ENCODE measurements at places on chromosomes 7 and 10.

DNA sequence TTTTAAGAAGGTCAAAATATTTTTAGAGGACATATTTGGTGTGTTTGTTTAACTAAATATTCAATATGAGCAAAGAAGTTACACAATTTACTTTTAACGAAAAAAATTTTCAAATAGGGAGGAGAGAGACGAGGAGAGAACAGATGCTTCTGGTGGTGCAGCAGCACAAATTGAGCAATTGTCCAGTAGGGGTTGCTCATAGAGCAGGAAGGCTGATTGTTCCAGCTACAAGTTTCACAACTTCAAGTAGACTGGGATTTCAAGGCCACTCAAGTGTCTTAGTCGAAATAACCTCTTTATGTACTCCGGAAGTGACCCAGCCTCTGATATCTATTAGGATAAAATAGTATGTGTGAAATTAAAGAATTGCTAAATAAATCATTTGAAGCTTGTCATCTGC, 197.9 kb downstream of the HDAC9 start:
- no peak for DNase-seq

DNA sequence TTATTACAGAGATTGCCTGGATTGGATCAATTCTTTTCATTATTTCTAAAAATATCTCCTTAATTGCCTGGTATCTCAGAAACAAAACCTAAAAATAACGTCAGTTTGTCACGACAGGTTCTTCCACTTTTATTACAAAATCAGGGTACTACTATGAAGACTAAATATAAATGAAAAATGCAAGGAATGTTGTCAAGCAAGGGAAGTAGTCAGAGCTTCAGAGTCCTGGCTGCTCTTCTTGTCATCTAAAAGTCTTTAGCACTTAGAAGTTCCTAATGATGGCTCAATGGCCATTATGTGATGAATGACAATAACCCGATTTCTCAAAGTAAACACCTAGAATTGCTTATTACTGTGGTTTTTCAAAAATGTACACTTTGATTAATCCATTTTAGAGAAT, 192.2 kb downstream of the SEMA3A start:
- DNase-seq, result no peak

- no peak for DNase-seq
Measured at GRCh38 chr10:65358565-65358964, 1567.3 kb upstream of the LRRTM3 start.

GRCh38 chr10:23075672-23076071, 19.7 kb upstream of the MSRB2 start:
- DNase-seq, result no peak

GRCh38 chr7:77360104-77360503, 56.0 kb downstream of the GSAP start:
- DNase-seq, result no peak

DNA sequence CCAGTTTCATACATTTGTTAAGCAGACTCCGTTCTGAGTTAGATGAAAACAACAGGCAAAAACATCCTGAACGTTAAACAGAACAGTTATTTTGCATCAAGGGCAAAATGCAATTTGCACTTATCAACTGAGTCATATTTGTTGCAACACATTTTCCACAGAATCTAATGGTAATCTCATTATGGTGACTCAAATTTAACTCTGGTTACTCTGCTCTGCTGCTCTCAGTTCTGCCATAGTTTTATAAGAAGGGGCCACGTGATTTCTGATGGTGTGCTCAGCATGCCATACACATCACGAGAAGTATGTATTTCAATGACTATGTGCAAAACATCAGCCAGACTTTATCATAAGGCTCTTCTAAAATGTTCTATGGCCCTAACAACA, 148.8 kb downstream of the CHCHD3 start:
- DNase-seq, result no peak

- no peak for DNase-seq
Measured at GRCh38 chr7:12314199-12314598, 89.5 kb downstream of the VWDE start.

DNA sequence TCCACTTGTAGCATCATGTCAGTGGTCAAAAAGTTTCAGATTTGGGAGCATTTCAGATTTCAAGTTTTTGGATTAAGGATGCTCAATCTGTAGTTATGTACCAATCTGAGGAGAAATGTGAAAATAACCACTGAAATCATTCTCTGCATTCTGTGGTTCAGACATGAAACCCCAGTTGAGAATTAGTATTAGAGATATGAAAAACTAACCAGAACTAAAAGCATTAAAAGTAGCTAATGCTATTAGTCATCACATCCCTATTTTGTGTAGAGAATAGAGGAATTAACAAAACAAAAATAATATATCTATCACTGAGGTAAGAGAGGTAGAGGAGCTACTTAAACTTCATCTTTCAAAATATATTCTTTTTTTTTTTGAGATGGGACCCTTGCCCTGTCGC, 28.0 kb downstream of the MICU1 start:
- no peak for DNase-seq

- peak; percentile 19 for DNase-seq
Measured at GRCh38 chr7:138097064-138097741, 20.9 kb downstream of the AKR1D1 start.

GRCh38 chr10:96671211-96671890, 49.0 kb downstream of the PIK3AP1 start:
- DNase-seq, result no peak

DNA sequence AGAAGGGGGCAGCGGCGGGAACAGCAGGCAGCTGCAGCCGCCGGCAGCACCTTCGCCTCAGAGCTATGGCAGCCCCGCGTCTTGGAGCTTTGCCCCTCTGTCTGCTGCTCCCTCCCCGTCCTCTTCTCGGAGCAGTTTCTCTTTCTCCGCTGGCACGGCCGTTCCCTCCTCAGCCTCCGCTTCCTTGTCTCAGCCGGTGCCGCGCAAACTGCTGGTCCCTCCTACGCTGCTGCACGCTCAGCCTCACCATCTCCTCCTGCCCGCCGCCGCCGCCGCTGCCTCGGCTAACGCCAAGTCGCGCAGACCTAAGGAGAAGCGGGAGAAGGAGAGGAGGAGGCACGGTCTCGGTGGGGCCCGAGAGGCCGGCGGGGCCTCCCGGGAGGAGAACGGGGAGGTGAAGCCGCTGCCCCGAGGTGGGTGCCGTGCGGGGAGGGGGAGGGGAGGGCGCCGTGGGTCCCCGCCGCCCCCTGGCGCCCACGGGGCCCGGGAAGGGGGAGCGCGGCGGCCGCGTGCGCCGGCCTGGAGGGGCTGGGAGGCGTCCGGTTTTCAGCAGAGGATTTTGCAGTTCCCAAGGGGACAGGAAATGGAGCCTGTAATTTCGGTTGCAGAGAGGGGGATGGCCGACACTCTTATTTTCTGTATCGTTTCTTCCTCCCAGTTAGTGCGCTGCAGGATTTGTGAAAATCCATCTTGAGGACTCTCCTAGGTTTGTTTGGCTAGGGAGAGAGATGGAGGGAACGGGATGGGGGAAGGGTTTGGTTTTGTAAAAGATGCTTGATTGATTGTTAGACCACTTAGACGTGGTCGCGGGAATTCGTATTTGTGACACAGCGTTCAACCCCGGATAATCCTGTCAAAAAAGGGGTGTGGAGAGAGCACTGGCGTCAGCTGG, 630 bp downstream of the RSBN1L start:
- peak; percentile 83 for DNase-seq

DNA sequence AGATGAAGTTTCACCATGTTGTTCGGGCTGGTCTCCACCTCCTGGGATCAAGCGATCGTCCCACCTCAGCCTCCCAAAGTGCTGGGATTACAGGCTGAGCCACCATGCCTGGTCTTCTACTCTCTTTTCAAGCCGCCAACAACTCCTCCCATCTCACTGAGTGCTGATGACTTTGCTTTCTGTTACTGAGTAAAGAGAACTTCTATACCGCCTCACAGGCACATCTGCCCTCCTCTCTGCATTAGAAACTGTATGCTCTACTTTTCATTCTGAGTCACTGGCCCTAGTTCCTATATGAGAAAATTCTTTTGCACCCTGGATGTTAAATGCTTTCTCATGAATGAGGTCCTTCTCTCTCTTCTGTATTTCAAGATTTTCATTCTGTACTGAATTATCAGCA, 2.2 kb upstream of the ZNF239 start:
- DNase-seq, result no peak

DNA sequence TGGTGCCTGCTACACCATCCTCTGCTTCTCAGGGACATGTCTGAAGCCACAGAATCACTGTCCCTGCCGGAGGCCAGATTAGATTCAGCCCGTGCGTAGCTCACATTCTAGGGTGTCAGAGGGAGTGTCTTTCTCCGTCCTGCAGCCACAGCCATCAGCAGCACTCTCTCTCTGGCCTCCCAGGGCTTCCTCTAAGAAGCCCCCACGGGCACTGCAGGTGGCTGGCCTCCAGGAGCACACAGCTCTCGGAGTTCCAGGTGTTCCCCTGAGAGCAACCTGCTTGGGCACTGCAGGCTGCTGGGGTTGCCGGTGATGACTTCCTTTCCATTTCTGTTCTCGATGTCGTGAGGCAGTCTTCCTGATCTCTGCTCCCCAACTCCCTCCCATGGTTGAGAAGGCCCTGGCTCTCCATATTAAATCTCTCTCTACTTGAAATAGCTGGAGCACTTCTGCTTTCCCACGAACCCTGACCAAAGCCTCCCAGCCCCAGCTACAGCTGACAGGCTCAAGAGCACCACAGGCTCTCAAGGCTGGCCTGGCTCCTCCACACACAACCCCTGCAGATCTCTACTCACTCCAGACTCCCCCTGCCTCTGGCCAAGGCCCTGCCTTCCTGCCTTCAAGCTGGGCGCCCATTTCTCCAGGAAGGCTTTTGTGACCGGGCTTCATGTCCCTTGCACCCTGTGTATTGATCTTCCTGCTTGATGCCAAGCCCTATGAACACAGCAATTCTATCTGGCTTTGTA, 49.0 kb upstream of the TMEM72 start:
- no peak for DNase-seq

DNA sequence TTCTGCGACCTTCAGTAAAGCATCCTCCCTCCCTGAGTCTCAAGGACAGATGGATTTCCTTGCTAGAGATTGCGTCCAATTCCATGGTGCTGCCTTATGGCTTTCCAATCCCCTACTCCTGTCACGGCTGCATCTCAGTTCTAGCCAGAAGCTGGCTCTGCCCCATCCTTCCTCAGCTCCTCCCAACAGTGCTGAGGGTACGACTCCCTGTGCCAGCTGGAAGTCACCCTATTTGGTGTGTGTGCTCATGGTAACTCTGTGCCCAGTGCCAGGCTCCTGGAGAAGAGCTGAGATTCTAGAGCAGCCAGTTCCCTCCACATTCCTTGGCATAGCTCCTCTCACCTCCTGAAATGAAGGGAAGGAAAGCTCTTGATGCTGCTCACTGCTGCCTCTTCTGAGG, 185.0 kb upstream of the PODXL start:
- no peak for DNase-seq

All from activated T-cell treated with anti-CD3 and anti-CD28 coated beads, Interleukin-2, amount 50 U/mL, for 48 hours (primary cell).